Fibroblast of pulmonary artery (primary cell): ENCODE measurements at places on chromosomes 6 and 20.

- DNase-seq = peak; percentile 72
Observed at GRCh38 chr6:3325210-3325609, 66.5 kb downstream of the PSMG4 start.

- DNase-seq = peak; percentile 70
Observed at GRCh38 chr6:105459864-105460263, 57.0 kb upstream of the PREP start.

DNA sequence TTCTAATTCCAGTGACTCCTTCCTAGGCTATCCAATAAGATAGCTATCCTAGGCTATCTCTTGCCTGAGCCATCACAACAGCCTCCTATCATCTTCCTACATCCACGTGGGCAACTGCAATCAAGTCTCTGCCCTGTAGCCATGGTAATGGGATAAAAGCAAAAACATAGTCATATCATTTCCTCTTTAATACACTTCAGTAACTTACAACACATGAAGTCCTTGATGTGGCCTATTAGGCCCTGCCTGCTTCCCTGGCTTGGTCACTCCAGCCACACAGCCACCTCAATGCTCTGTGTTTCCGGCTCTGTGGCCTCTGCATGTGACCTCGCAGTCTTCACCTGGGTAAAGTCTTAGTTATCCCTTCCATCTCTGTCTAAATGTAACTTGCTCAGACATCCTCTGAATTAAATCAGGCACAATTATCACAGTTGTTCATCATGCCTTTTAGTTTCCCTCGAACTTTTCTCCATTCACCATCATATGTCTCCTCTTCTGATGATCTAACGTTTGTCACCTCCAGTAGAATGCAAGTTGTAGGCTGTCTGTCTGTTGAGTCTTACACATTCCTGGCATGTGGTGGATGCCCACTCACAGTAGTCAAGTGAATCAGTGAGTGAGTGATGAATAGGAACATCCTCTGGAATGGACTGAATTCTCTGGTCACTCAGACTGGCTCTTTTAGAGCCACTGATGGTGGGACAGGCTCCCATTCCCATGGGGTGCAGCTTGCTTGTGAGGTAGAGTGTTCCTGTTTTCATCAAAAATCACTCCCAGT lies 229.4 kb downstream of the TBC1D7 start:
- DNase-seq = no peak

GRCh38 chr6:19463250-19463649 lies 373.9 kb upstream of the ID4 start:
- DNase-seq = no peak

DNA sequence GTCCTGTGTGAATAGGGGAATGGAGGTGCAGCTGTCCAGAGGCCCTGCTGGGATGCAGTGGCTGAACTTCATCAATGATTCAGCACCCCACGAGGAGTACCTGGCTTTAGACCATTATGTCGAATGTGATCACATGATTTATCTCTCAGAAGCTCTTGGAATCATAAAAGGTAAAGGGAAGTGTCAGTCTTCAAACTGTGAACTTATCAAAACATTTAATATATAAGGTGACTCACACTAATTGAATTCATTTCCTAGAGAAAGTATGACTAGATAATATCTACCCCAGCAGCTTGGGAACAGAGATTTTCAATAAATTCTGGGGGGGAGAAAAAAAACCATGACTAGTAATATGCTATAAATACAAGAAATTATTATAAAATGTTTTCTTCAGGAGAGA lies 29.5 kb downstream of the ALDH8A1 start:
- DNase-seq = no peak

- peak; percentile 84 for DNase-seq
Observed at GRCh38 chr20:47150403-47151152, 205.9 kb downstream of the ZMYND8 start.

GRCh38 chr20:44979090-44979621 lies 12.8 kb downstream of the STK4 start:
- DNase-seq = peak; percentile 59

DNA sequence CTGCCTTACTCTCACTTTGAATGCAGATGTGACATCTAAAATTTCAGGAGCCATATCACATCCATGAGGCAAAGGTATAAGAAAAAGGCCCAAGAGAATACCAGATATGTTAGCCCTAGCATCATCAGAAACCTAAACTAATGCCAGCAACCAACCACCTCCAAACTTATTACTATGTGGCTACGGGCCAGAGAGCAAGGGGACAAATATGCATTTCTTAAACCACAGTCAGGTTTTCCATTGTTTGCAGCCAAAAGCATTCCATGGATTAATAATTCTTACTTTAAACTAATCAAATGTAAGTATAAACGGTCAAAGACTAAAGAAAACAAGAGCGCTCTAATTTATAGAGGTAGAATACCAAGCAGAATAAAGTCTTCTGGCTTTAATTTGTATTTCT lies 84.7 kb downstream of the TASP1 start:
- peak; percentile 44 for DNase-seq

GRCh38 chr6:68633972-68634725 lies 933 bp upstream of the ADGRB3 start:
- DNase-seq = no peak

DNA sequence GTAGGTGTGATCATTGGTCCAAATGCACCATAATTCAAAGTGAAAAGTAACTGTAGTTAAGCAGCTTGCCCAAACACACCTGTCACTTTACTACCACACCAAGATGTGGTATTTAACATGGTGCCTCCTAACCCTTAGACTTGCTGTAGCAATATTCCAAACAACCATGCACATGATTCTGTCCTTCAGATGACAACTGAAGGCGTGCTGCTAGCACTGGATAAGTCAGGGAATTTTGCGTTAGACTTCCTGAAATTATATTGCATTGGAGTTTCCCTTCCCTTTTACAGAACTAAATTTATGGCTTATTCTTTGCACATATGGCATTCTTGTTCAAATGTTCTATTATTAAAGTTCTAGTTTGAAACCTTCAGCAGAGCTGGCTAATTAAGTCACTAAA lies 106.2 kb downstream of the ARHGAP18 start:
- no peak for DNase-seq

- no peak for DNase-seq
Observed at GRCh38 chr20:50376888-50377459, 133.2 kb upstream of the PTPN1 start.

DNA sequence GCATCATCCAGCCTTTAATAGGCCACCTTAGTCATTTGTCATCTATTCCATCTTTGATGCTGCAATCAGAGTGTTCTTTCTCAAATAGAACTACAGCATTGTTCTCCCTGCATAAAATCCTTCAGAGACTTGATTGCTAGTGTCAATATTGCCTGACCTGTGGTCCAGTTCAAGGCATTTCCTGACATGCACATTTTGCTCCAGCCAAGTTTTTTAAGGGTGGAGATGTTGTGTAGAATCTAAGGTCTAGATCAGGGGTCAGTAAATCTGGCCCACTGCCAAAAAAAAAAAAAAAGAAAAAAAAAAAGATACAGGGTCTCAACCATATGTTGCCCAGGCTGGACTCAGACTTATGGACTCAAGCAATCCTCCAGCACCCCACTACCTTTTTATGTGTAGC lies 354.4 kb downstream of the FRK start:
- no peak for DNase-seq

DNA sequence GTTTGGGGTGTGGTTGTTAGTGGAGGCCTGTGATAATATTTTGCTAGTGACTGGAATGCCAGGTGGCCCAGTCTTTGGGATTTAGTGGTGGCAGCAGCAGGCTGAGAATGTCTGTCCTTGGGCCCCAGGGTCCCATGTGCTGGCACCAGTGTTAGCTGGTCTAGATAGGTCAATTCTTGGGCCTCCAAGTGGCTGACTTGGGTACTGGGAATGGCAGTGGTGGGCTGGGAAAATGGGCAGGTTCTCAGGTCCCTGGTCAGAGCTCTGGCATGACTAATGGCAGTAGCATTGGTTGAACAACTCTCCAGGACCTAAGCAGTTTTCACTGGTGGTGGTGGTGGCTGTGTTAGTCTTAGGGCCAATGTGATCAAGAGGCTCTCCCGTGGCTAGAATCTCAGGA lies 50.3 kb downstream of the OLIG3 start:
- DNase-seq = no peak

DNA sequence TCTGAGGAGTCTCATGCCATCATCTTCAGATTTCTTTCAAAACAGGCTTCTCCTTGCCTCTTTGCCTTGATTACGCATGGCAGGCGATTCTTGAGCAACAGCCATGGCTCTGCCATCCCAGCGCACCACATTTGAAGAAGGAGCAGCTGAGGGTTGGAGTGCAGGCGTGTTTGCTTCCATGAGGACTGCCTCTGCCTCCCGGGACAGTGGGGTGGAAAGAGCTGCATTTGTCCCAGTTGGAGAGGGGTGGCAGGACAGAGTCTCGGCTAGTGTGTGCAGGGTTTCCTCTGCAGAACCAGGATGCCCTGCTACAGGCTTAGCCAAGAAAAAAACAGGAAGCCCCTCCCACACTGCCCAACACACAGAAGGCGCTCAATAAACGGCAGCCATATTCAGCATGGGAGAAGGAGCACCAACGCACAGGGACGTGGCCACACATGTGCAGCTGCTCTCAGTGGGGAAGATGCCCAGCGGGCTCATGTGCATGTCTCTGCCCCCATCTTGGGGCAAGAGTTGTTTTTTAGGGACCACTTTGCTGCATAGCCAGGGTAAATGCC lies 36.6 kb downstream of the IRF4 start:
- DNase-seq = no peak

GRCh38 chr6:1593958-1594314 lies 15.8 kb upstream of the FOXC1 start:
- no peak for DNase-seq

DNA sequence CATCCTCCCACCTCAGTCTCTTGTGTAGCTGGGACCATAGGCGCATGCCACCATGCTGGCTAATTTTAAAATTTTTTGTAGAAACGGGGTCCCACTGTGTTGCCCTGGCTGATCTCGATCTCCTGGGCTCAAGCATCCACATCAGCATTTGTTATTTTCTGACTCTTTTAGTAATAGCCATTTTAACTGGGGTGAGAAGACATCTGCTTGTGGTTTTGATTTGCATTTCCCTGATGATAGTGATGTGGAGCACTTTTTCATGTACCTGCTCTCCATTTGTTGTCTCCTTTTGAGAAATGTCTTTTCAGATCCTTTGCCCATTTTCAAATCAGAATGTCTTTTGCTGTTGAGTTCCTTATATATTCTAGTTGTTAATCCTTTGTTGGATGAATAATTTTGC lies 22.2 kb upstream of the TULP4 start:
- DNase-seq = no peak
